HS-5 (cell line): ENCODE measurements at places on chromosomes 2 and 18.

DNA sequence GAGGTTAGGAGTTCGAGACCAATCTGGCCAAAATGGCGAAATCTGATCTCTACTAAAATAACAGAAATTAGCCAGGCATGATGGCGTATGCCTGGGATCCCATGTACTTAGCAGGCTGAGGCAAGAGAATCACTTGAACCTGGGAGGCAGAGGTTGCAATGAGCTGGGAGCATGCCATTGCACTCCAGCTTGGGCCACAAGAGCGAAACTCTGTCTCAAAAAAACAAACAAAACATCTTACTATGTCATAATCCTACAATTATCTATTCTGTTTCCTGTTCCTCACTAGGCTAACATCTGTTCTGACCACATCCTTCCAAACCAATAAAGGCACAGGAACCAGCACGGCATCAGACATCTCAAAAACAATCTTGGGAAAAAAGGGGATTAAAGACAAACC, 361.8 kb upstream of the UBE2E3 start:
- peak; percentile 20 for DNase-seq

DNA sequence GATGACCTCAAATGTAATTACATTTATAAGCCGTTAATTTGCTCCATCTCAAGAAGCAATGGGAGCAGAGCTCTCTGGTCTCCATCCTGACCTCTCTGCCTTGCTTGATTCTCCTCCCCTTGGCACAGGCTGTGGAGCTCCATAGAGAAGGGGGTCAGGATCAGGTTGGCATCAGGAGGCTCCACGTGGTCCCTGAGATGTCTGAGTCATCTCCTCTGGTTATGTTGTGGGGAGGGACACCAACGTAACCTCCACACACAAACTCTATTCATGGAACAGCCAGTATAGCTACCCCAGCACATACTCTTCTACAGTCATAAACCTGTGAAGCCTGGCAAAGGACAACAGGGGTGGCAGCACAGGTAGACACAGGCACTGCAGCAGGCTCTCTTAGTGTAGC, 29.0 kb downstream of the TRABD2A start:
- no peak for DNase-seq

GRCh38 chr2:16400127-16400623, 265.5 kb downstream of the CYRIA start:
- no peak for DNase-seq

GRCh38 chr18:70420146-70420898, 131.5 kb downstream of the SOCS6 start:
- DNase-seq: peak; percentile 64

- peak; percentile 0 for DNase-seq
Observed at GRCh38 chr18:68314403-68314802, 400.5 kb downstream of the TMX3 start.

- no peak for DNase-seq
Observed at GRCh38 chr18:5630900-5631413, 87.2 kb upstream of the EPB41L3 start.

GRCh38 chr2:177542396-177542795, 149.8 kb downstream of the AGPS start:
- no peak for DNase-seq

GRCh38 chr2:74045454-74045853, 60.7 kb downstream of the TET3 start:
- no peak for DNase-seq

DNA sequence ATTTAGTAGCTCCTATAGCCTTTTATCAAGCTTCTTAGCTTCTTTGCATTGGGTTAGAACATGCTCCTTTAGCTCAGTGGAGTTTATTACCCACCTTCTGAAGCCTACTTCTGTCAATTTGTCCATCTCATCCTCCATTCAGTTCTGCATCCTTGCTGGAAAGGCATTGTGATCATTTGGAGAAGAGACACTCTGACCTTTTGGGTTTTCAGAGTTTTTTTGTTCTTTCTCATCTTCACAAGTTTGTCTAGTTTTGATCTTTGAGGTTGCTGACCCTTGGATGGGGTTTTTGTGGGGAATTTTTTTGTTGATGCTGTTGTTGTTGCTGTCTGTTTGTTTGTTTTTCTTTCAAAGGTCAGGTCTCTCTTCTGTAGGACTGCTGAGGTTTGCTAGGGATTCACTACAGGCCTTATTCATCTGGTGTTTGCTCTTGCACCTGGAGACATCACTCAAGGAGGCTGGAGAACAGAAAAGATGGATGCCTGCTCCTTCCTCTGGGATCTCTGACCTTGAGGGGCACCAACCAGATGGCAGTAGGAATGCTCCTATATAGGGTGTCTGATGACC, 13.9 kb upstream of the TANK start:
- no peak for DNase-seq

DNA sequence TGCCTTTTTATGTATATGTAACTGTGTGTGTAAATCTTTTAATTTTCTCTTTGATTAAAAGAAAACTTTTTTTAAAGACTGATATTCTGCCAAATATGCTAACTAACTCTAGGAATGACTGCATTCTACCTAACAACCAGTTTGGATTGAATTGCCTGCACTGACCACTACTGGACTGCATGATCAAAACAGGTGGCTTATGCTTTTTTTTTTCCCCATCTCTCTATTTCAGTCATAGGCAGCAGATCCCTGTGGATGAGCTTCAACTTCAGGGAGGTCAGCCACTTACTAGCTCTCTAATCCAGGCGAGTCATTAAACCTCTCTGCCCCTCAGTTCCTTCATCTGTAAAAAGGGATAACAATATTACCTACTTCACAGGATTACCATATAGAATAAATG, 138.6 kb upstream of the SERTAD2 start:
- DNase-seq: no peak

- DNase-seq: peak; percentile 29
Observed at GRCh38 chr2:212777020-212777491, 238.5 kb upstream of the ERBB4 start.

DNA sequence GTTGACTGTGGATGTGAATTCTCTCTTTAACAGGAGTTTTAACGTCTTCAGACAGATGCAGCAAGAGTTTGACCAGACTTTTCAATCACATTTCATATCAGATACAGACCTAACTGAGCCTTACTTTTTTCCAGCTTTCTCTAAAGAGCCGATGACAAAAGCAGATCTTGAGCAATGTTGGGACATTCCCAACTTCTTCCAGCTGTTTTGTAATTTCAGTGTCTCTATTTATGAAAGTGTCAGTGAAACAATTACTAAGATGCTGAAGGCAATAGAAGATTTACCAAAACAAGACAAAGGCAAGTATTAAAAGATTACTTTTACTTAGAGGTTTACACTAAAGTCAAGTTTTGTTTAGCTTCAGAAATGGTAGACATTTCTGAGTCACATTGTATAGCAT, 30.2 kb upstream of the TYMS start:
- DNase-seq: no peak

DNA sequence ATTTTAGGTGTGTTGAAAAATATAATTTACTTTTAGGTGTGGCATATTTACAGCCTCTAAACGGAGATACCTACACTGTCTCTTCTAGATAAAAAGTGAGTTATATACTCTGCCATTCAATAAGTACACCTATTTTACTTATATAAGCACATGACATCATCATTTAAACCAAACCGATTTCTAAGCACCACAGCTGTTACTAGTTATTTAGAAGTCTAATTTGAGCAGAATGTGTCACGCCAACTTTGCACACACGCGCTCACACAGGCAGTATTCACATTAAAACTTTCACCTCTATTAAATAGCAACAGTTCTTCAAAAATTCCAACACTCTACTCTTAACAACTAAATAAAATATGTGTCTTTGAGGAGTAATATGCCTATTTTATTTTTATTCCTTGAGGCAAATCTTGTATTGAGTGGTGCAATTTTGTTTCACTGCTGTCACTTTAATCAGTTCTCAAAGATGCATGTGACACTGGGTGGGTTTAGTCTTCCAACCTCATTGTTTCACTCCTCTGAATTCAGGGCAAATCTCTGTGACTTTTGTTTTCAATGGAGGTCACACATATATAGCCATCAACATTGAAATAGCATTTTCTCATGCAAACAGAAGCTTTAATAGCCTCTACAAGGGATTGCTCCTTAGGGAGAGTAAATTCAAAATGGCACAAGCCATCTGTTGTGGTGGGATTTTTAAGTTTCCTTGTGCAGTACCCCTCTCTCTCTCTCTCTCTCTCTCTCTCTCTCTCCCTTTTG, 721.0 kb downstream of the PLCL1 start:
- DNase-seq: no peak

- DNase-seq: no peak
Observed at GRCh38 chr18:48991676-48992075, 40.9 kb upstream of the SMAD7 start.

GRCh38 chr2:159086826-159087225, 118.4 kb downstream of the TANC1 start:
- no peak for DNase-seq

- DNase-seq: no peak
Observed at GRCh38 chr2:146981921-146982320, 862.9 kb upstream of the ACVR2A start.

- no peak for DNase-seq
Observed at GRCh38 chr2:113164215-113164929, 9.4 kb upstream of the PSD4 start.

GRCh38 chr2:119280680-119281079, 57.0 kb downstream of the STEAP3 start:
- DNase-seq: no peak

GRCh38 chr2:148764815-148765214, 110.2 kb upstream of the KIF5C start:
- no peak for DNase-seq

- no peak for DNase-seq
Observed at GRCh38 chr2:238370823-238371372, 50.6 kb downstream of the TRAF3IP1 start.

DNA sequence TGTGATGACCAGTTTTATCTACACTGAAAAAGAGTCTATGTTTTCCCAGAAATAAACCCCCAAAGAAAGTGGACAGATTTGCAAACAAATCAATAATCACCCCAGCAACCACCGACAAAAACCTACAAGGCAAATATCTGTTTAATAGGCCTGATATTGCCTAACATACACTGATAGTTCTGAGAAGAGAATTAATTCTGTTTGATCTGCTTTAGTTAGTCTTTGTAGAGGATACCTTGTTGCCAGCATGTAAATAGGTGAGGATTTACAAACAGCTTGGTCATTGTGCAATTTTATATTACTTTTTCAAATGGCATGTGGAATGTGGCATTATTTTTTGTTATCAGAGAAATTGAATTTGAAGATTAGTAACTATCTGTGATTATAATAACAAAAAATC, 86.5 kb downstream of the DCC start:
- DNase-seq: no peak

GRCh38 chr2:226763320-226763719, 36.3 kb downstream of the IRS1 start:
- peak; percentile 8 for DNase-seq

DNA sequence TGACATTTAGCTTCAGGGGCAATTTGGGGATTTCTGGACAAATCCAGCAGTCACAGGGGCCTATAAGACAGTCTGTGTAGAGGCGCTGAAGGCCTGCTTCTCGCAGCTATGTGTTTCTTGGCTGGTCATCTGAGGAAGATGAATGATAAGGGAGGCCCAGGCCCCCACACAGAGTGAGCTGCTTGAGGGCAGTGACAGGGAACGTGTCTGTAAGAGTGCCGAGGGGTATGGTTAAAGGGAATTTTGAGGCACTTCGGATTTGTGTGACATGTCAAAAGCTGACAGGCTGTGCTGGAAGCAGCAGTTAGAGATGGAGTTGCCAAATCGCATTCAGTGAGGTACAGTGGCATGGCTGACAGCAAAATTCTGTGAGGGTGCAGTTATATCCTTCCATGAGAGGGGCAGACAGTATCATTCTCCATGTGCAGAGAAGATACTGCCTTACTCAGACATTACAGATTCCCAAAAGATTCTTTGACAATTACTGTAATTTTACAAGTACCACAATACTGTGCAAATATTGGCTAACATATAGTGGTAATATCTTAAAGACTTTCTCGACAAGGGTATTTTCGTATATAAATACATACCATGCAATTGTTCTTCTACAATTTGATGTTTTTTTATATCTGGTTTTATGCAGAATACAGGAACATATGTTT, 74.0 kb downstream of the CERS6 start:
- DNase-seq: no peak

- DNase-seq: no peak
Observed at GRCh38 chr2:101763496-101764333, 66.2 kb downstream of the MAP4K4 start.

GRCh38 chr2:180742801-180743200, 237.6 kb upstream of the UBE2E3 start:
- DNase-seq: no peak

- peak; percentile 24 for DNase-seq
Observed at GRCh38 chr2:35410431-35411061, 945.0 kb upstream of the CRIM1 start.

- DNase-seq: no peak
Observed at GRCh38 chr2:197128897-197129296, 181.7 kb downstream of the ANKRD44 start.

- DNase-seq: peak; percentile 26
Observed at GRCh38 chr2:37742286-37742685, 70.8 kb upstream of the CDC42EP3 start.

GRCh38 chr2:200223205-200223784, 83.2 kb upstream of the SPATS2L start:
- peak; percentile 1 for DNase-seq
